ENCODE measurements at places on chromosomes 4 and X.

DNA sequence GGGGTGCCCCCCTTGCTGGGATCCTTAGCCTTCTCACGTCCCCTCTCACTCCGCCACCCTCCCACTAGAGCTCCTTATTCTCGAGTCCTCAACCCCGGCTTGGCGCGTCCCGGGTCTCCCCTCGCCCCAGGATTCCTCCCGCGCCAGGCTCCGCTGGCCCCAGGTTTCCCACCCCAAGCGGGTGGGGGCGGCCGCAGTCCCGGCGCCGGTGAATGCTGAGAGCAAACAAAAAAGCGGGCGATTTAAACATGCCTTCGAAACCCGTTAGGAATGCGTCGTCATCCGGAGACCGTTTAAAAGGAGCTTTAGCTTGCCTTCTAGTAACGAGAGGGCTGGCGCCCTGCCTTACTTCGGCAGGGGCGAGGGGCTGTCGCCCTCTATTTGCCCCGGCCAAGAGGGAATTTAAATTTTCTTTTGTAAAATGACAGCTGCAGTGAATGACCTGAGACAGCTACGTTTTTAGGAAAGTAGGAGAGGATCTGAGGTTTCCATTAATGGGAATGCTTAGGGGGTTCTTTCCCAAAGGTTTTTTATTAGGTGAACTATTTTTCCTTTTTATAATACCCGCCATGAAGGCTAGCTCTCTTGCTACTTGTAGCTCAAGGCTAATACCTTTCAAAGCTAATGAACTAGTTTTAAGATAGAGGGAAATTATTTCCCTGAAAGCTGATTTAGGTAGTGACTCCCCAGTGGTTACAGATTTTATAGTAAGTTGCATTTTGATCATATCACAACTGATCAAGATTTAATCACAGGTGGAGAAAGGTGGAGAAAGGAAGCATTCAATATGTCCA is 3.1 kb downstream of the JADE1 start:
- DNase-seq: no peak

DNA sequence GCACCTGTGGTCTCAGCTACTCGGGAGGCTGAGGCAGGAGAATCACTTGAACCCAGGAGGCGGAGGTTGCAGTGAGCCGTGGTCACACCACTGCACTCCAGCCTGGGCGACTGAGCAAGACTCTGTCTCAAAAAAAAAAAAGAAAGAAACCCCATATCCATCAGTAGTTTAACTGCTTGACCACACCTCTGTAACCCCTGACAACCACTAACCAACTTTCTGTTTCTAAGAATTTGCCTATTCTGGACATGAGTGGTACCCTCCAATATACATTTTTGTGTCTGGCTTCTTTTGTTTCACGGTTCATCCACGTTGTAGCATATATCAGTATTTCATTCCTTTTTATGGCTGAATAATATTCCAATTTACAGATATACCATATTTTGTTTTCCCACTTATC is 9.1 kb downstream of the PPAT start:
- DNase-seq: no peak

DNA sequence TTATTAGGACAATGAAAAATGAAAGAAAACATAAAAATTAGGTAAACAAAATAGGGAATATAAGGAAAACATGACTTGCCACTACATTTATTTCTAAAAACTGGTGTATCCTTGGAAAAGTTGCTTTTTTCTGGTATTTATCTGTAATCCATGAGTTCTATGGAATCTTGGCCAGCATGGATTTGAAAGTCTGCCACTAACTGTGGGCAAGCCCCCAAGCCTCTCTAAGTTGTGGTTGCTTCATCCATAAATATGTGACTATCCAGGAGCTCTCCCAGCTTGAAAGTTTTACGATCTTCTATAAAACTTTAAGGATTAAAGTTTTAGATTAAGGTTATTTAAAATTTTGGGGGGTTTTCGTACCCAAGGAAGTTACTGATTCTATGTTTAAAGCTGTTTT is 21.8 kb downstream of the RPS6KA3 start:
- DNase-seq: no peak

- no peak for DNase-seq
Measured at GRCh38 chr4:112063260-112063659, 82.0 kb upstream of the FAM241A start.

DNA sequence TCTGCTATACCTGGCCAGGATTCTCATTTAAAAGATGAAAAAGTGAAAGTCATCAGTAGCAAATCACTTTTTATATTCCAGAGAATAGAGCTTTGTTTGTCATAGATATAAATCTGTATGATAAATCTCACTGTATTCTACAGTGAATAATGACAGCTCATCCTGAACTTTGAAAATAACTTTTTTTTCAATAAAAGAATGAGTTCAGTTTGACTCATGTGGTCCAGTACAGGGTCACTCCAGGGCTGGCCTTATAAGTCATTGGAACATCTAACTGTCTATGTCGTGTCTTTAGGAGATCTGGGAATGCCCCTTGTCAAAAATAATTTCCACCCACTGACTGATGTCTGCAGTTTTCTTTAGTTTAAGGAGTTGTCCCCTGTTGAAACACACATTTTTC is 18.5 kb upstream of the CXCL8 start:
- no peak for DNase-seq

- no peak for DNase-seq
Measured at GRCh38 chr4:47238667-47239066, 207.3 kb downstream of the GABRB1 start.

DNA sequence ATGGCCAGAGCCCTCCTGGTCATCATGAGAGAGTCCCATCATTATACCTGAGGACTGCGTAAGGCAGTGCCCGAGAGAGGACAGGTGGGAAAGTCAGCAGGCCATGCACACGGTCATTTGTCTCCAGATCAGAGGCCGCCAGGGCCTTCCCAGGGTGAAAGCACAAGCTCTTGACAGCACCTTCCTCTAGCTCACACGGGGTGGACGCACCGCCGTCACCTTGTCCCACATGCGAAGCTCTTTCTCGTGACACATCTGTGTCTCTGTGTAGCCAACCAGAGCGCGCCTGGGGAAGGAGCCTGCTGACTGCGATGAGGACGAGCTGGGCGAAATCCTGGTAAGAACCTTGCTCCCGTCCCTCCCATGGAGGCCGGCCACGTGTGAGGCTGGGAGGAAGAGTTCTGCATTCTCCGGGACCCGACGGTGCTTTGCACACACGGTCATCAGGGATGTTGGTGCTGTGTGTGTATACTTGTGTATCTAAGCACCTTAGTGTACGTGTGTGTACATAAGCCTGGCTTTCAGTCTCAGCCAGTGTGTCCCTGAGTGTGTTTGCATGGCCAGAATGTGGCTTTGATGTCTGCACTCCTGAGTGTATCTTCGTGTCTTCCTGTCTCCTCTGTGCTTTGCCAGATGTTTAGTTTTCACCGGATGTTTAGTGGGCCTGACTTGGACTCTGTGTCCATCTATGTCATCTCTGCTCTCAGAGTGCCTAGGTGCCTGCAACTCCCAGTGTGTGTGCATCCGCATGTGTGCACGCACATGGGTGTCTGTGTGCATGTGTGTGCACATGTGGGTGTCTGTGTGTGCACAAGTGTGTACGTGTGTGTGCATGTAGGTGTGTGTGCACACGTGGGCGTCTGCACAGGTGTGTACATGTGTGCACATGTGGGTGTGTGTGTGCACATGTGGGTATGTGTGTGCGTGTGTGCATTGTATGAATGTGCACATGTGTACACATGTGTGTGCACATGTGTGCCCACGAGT is 15.1 kb downstream of the ATP5ME start:
- DNase-seq: peak; percentile 68

DNA sequence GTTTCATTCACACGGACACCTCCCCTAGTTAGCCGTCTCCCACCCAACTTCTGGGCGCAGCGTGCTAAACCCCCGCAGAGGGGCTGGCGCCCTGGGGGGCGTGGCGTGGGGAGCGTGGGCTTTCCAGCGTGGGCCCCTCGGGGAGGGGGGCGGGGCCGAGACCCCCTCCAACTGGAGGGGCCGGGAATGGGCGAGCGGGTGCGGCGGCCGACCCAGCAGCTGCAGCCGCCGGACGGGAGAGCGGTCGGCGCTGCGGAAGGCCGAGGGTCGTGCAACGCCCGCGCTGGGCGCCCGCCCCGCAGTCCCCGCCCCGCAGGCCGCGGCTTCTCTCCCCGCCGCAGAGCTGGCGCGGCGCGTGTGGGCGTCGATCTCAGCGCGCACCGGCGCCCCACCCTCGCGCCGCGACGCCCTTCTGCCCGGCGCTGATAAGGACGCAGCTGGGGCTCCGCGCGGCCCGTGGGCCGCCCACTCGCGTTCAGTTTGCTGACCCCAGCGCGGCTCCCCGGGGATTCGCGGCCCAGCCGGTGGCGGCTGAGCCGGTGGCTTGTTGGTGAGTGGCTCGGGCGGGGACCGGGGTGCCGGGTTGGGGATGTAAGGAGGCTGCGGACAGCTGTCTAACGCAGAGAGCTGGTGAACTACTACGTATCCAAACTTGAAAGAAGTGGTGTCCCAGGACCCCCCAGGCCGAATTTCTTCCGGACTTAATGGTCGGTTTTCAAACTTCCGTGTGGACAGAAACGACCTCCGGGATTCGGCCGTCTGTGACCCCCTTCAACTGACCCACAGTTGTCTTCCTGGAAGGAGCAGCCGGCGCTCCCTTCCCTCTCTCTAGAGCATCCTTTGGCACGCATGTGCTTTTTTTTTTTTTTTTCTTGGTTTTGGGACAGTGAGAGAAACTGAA is 1.5 kb downstream of the FHDC1 start:
- peak; percentile 79 for DNase-seq

GRCh38 chr4:85806334-85806733 is 331.4 kb downstream of the ARHGAP24 start:
- no peak for DNase-seq

- DNase-seq: no peak
Measured at GRCh38 chr4:119025916-119026661, 109.5 kb upstream of the MYOZ2 start.

GRCh38 chr4:82733636-82734035 is 65.0 kb downstream of the SCD5 start:
- no peak for DNase-seq

GRCh38 chr4:125155251-125155650 is 159.5 kb upstream of the FAT4 start:
- no peak for DNase-seq

- DNase-seq: no peak
Measured at GRCh38 chrX:75229774-75230173, 44.1 kb upstream of the UPRT start.

- DNase-seq: no peak
Measured at GRCh38 chr4:154503598-154503997, 12.0 kb upstream of the DCHS2 start.

DNA sequence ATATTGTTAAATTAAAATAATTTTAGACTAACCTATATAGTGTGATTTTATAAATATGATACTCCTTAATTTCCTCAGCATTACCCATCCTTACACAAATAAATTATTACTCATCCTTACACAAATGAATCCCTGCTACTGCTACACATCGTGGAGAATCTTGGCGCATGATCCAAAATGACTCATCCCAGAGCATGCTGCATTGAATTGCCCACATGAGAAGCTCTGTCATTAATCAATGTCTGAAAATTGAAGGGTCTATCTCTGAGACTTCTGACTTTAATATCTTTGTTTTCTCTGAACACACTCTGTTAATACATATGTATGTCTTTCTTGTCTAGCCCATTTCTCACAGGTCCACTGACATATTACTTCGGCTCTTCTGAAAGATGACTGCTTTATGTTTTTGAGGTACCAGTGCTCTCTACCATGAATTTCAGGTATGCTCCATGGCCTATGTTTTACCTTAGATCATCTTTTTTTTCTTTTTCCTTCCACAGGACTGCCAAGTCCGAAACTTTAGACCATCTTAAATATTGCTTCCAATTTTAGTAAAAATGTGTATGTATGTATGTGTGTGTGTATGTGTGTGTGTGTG is 15.7 kb upstream of the DUSP21 start:
- no peak for DNase-seq

DNA sequence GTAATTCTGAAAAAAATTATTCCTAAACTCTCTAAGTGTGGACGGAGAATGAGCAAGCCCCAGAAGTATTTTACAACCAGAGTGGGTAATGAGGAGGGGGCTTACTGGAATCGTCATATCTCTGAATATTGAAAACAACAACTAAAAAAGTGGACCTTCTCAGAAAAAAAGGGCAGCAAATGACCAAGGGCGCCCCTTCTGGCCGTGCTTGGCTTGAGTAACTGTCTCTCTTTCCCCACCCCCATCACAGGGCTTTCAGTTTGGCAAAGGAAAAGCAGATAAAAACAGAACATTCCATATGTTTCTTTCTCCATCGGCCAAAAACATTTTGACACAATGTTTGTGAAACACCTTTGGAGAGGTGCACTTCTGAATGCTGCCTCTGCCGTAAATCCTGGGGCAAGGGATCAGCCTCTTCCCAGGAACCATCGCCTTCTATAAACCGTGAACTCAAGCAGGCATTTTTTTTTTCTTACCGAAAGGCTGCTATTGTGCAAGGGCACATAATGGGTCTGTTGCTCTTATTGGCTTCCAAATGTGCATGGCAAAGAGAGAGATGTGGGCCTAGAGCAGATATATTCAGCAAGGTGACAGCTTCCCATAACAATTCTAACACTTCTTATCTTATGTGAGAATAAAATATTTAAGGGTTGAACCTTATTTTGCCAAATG is 115.4 kb downstream of the PARM1 start:
- DNase-seq: no peak

GRCh38 chr4:106315476-106315967 is 487 bp downstream of the TBCK start:
- DNase-seq: no peak

GRCh38 chrX:63993936-63994335 is 208.9 kb upstream of the ARHGEF9 start:
- DNase-seq: no peak

GRCh38 chrX:69815519-69815918 is 199.6 kb downstream of the EDA start:
- DNase-seq: no peak

GRCh38 chrX:64642482-64642881 is 247.2 kb upstream of the MTMR8 start:
- DNase-seq: no peak

- no peak for DNase-seq
Measured at GRCh38 chrX:119427024-119427794, 28.1 kb downstream of the SLC25A43 start.

- DNase-seq: no peak
Measured at GRCh38 chrX:16970977-16971376, 24.5 kb downstream of the REPS2 start.

- DNase-seq: peak; percentile 28
Measured at GRCh38 chr4:8828869-8829268, 42.8 kb downstream of the HMX1 start.

- DNase-seq: no peak
Measured at GRCh38 chrX:53294024-53294648, 12.8 kb upstream of the IQSEC2 start.
